ENCODE measurements at places on chromosomes 5 and 9.

DNA sequence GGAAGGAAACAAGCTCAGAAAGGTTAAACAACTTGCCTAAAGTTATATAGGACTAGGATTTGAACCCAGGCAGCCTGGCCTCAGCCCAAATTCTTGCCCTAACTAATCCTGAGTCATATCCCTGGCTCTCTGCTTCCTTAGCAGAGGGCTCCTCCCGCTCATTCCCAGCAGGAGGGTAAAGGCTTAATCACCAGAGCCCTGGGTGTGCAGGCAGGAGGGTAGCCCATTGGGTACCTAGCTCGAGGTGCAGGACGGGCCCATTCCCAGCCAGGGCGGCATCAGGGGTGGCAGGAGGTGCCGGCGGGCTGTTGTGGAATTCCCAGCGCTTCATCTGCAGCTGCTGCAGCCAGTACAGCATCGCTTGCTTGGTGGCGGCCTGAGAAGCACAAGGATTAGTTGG, 3.9 kb downstream of the TBC1D2 start:
- DNase-seq: peak; percentile 97

DNA sequence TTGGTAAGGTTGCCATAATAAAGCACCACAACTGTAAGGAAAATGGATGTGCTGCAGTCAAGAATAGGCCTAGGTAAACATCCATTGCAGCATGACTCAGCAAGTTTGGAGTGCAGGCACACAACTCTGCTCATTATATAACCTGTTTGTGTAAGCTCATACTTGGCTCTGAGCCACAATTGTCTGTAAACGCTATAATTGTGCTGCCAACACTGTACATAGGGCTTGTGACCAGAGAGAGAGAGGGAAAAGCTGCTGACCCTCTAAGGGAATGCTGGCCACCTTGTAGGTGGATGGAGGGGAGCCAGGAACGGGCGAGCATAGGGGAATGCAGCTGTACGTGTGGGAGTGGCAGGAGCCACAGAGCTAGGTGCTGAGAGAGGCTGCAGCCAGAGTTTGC, 2186.5 kb upstream of the ACO1 start:
- peak; percentile 36 for DNase-seq

DNA sequence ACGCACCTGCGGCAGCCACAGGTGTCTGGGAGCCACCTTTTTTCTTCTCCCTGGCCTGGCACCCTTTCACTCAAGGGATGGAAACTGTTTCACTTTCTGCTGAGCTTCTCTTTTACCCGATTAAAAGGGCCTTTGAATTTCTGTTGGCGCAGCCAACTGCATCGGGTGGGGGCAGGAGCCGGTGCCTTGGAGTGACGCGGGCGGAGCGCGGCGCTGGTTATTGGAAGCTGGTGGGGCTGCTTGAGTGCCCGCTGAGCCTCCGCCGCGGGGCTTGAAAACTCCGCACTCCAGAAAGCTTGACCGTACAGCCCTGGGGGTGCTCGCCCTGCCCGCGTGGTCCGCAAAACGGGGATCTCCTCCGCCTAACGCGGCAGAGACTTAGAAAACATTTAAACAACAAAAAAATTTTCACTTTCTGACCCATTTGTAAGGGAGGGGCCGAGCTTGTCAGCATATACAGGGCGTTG, 52.0 kb upstream of the TJP2 start:
- peak; percentile 74 for DNase-seq

GRCh38 chr5:59037041-59037440, 454.2 kb downstream of the RAB3C start:
- no peak for DNase-seq

DNA sequence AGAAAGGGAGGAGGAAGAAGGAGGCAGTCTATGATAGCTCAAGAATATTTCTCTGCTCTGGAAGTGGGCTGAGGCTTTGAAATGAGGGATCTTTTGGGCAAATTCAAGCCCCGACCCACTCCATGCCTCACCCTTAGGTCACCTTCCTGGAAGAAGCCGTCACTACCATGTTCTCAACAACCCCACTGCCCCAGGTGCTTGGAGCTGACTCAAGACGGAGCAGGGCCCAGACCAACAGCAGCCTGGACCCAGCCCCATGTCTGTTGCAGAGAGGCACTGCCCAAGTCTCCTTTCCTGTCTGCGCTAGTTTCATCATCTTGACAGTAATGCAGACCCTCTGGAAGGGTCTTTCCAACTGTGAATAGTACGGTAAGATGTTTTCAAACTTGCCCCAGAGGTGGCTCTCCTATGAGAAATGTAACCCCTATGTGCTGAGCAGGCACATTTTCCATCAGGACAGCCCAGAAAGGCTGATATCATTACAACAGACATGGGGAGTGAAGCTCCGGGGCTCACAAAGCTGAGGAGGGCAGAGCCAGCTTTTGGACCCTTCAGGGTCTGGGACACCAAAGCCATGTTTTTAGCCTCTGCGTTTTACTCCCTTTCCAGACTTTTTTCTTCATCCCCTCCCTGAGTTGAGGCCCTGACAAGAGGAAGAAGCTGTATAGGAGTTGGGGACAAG, 128.2 kb upstream of the LARP1 start:
- DNase-seq: no peak

GRCh38 chr5:142684508-142685041, 1.3 kb downstream of the FGF1 start:
- peak; percentile 34 for DNase-seq

- peak; percentile 50 for DNase-seq
Observed at GRCh38 chr5:62538017-62538942, 40.3 kb upstream of the LRRC70 start.

DNA sequence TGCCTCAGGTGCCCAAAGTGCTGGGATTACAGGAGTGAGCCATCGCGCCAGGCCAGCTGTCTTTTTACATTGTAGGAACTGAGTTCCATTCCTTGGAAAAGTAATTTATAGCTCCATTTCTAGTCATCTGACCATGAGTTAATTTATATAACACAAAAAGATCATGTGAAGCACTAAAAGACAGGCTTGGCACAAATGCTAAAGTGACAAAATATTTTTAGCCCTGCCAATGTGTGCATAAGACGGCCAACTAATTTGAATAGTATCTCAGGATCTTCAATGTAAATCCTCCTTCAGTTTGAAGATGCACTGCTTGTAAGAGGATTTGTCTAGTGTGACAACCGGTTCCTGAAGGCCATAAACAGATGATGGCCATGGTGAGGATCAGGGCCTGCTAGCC, 49.1 kb downstream of the MTMR12 start:
- no peak for DNase-seq

DNA sequence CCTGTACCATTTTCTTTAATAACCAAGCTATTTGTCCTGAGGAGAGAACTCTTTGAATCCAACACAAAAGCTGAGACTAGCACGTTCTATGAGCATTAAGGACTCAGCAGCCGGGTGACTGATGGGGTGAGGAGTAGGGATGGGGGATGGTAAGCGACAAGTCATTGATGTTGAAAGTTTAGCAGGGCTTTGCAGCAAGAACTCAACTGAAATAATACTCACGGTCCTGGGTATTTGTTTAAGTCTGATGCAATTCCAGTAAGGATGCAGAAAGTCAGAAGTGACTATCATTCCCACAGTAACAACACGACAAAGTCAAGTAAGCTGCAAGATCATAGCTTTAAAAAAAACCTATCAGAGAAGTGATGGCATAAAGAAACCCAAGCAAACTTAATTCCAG, 131.1 kb downstream of the ACTL7B start:
- no peak for DNase-seq

- no peak for DNase-seq
Observed at GRCh38 chr5:6660688-6661087, 27.4 kb downstream of the SRD5A1 start.

DNA sequence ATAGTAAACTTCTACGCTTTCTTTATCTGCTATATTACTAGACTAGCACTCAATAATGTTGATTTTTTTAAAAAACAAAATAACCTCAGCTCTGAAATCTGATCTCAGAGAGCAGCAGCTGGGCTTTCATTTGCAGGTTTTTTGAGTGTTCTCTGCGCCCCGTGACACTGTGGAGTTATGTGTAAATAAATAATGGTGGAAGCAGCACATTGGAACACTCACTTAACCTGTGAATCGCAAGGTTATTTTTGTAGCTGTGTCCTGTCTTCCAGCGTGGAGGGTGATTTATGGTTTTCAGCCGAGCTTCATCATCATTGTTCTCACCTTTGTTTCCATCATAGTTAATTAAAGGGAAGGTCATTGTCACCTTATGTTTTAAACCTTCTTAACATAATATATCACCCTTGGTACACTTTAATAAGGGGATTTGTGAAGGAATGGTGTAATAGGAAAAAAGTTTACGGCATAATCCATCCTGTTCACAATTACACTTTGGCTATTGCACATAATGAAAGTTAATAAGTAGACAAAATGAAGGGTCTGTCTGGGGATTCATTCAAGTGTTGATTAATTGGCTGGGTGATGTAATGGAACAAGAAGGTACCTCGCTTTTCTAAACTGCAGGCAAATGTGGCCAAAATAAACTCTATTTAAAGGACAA, 493.3 kb upstream of the ADAMTS16 start:
- no peak for DNase-seq

GRCh38 chr5:30957591-30957990, 235.9 kb upstream of the CDH6 start:
- no peak for DNase-seq

DNA sequence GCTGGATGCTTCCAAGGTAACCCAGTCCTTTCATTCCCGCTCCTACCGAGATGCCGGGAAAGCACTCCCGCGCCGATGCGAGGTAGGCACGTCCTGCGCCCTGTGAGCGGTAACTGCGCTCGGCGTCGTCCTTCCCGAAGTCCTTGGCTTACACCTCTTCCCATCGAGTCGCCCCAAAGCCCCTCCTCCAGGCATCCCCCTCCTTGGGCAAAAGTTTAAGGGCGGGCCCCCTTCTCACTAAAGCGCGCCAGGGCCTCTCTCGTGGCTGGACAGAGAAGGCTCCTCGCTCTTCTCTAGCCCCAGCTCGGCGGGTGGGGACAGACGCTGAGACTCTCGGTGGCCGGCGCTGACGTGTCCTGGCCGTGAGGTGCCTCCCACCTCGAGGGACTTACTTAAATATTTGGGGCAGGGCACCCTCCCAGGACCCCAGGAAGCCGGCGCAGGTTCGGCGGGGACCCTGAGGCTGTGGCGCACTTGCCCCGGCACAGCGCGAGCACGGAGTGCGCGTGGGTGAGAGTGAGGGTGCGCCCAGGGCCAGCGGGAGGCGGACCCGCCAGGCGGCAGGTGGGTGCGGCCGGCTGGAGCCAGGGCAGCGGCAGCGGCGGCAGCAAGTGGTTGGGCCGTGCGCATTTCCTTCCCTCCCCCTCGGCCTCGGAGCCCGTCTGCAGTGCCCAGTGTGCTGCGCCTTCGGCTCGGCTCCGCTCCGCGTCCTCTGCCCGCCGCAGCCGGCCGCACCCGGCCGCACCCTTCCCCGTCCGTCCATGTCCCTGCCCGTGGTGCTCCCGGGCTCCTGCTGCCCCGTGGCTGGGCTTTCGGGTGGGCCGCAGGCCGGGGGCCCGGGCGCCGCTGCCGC, at the start of gene ENTREP1:
ENTREP1 (plus strand) TSS at position 667 of the 853 bp plus-strand sequence; CDS start at position 762, 95 bp downstream.
- DNase-seq: peak; percentile 55

DNA sequence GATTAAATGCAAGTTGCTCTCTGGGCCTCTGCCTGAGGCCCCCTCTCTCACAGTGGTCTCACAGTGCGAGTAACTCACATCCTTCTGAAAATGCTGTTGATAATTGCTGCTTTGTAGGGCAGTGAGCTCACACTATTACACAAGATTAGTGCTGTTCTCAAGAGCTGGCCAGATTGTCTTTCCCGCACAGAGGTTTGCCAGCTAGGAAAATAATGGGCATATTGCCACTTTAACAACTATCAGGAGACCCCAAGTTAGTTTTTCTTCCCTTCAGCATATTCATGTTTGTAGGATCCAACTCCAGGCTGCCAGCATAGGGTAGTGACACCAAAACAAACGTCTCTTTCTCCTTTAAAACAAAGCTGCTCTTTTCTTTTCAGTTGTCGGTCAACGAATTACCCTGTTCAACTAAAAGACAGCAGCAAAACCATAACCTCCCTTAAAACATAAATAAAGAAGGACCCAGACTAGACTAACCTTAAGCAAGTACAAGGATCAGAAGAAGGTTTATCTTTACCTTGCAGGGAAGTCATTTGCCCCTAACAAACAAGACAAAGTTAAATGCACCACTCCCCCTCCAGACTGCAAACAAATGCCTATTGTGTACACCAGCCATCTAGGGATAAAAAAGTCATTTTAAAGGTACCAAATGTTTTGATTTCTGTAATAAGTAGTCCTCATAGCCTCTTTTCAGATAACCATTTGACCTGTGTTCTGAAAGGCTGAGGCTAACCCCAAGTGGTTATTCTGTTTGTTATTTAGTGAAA, 91.4 kb downstream of the VCAN start:
- no peak for DNase-seq

DNA sequence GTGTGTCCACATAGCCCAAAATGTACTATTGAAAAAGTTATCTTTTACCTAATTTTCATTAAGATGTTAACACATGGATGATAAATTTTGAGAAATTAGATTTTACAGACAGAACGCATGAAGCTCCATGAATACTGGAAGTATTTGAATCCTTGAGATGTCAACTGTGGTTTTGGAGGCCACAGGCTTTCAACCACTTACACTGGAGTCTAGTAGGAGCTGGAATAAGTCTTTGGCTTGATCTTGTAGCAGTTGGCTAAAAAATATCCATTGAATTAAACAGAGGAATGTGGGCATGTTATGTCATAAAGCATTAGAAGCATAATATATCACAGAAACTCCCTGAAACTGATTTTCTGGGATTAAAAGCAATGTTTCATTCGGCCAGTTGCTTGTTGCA, 52.9 kb downstream of the CAMK4 start:
- DNase-seq: no peak

DNA sequence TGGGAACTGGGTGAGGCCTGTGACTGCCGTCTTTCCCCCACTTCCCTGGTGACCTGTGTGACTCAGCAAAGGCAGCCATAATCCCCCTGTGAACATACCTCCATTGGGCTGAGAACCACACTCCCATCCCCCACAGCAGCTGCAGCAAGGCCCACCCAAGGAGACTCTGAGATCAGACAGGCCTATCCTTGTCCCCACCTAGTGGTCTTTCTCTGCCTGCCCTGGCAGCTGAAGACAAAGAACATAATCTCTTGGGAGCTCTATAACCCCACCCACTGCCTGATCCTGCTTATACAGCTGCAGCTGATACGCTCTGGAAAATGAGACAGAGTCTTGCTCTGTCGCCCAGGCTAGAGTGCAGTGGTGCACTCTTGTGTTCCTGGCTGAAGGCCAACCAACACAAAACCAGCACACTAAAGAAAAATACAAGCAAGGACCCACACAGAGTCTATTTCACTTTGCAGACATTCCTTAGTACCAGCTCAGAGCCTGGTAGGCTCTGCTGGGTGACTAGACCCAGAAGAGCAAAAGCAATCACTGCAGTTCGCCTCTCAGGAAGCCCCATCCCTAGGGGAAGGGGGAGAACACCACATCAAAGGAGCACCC, 106.7 kb downstream of the MCTP1 start:
- DNase-seq: peak; percentile 8

GRCh38 chr9:91729558-91729842, 220.5 kb downstream of the ROR2 start:
- DNase-seq: no peak

- DNase-seq: no peak
Observed at GRCh38 chr9:125519734-125520133, 187.3 kb downstream of the MAPKAP1 start.

GRCh38 chr9:79572608-79573411, 1.0 kb downstream of the TLE4 start:
- peak; percentile 40 for DNase-seq

- DNase-seq: peak; percentile 90
Observed at GRCh38 chr9:123335193-123335985, 20.6 kb upstream of the CRB2 start.
